Stimulated activated CD8-positive, alpha-beta memory T cell treated with anti-CD3 and anti-CD28 coated beads, Interleukin-7, amount 100 ng/mL, for 24 hours (primary cell): ENCODE measurements at places on chromosomes 7 and 10.

DNA sequence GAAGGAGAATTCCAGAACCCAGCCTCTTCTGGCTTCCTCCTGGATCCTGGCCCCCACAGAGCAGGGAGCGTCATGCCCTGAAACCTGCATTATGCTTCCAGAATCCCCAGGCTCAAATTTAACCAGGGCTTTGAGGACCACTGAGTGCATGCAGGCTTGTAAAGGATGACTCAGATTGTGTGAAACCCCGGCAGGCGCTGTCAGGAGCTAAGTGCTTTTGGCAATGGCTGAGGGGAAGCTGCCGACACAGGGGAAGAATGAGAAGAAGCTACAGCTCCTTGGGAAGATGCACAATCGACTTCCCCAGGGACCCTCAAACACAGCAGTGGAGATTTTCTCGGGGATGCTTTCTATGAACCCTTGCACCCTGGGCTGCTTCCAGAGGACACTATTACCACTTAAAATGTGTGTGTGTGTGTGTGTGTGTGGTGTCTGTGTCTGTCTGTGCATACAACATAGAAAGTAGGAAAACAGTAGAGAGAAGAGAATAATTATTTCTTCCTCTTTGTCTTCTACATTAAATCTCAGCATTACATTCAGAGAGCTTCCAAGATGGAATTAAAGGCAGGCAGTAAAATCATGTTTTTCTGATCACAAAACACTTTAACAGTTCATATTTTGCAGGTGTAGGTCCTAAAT lies 183.5 kb upstream of the INHBA start:
- DNase-seq: no peak

- no peak for DNase-seq
These were observed 85.4 kb downstream of the FOXL3 start for GRCh38 chr7:375321-375831.

DNA sequence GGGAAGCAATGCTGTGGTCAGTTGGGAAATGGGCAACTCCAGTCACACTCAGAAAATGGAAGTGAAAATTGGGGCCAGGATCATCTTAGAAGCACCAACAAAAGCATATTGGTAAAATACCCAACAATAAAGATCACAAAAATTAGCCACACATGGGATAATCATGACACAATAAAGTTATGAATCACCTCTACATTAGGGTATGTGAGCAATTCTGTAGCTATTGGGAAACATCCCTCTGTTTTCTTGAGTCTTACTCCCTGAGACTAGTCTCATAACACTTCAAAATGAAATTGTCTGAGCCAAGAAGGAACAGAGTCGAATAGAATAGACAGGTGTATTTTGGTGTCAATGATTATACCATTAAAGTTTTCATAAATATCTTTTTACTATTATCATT lies 178.3 kb downstream of the DYNC1I1 start:
- no peak for DNase-seq

DNA sequence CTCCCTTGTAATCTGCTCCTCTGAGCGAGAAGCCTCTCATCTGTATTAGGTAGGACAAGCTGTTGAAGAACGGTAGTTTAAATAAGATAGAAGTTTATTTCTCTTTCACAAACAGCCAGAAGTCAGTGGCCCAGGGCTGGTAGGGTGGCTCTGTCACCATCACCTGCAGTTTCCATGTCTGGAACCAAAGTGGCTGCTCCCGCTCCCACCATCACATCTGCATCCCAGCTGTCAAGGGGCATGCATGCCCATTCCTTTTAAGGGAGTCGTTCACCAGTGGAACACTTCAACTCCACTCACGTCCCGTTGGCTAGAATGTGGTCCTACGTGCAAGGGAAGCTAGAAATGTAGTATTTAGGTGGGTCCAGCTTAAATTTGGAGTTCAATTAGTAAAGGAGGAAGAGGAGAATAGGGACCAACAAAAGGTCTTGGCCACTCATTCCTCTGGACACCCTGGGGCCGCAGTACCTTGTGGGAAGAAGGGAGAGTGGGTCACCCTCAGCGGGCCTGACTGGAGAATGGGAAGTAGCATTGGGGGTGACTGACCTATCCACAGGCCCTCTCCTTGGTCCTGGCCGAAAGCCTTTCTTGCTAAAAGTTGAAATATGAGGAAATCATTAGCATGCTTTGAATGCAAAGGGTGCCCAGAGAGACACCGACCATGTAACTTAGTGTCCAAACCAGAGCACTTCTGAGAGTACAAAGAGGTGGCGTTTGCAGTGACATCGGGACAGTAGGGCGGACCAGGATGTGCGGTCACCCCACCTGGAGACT lies 48.0 kb downstream of the ELFN1 start:
- DNase-seq: no peak

- no peak for DNase-seq
These were observed 644.4 kb downstream of the GRM8 start for GRCh38 chr7:126608339-126608776.

DNA sequence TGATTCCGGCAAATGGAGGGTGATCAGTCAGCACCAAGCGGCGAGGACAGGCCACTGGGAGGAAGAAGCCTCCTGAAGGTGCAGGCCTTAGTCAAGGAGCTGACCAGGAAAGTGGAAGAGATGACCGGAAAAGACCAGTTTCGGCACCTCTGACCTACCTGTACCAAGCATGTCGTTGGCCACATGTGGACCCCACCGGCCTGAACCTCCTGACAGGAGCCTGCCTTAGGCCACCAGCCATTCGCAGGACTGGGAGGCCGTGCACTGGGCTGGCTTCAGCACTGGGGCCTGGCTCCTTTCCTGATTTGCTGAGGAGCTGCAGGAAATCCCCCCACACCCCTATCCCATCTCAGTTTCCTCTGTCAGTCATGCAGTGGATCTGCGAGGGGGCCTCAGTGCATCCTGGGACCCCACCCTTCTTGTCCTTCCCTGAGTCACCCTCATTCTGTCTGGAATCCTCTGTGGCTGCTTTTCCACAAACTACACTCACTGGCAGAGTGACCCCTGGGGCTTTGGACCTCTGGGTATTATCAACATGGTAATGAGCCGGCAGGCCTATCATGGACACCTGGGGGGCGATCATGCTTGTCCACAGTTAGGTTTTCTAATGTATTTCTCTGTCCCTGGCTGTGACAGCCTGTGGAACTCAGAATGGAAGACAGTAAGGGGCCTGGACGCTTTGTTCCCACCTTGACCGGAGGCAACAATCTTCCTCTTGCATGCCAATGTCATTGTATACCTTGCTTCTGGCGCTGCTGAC lies 33.0 kb downstream of the RAMP3 start:
- DNase-seq: no peak
